ENCODE measurements at places on chromosomes 1 and 21.

- no peak for DNase-seq
Observed at GRCh38 chr1:228902781-228903433, 167.6 kb downstream of the RHOU start.

GRCh38 chr1:64425521-64425920 is 44.4 kb upstream of the CACHD1 start:
- DNase-seq = no peak

DNA sequence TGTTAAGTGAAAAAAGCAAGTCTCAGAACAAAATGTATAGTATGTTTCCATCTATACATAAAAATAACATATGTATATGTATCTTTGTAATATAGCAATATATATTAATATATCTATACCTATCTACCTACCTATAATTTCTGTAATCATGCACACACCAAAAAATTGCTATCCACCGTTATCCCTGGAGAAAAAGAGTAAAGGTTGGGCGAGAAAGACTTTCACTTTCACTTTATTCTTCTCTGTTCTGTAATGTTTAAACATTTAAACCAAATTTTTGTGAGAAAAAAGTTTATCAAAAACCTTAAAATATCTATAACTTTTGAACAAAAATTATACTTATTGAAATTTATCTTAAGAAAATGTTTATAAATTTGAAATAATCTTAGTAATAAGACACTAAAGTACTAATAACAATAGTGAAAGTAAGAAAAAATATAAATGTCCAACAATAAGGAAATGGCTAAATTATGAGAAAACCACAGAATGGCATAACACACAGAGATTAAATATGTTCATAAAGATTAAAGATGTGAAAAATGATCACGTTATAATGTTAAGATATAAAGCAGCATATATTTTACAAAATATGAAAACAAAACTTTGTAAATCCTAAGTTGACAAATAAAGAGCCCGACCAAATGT is 74.0 kb upstream of the LRRC53 start:
- DNase-seq = no peak

DNA sequence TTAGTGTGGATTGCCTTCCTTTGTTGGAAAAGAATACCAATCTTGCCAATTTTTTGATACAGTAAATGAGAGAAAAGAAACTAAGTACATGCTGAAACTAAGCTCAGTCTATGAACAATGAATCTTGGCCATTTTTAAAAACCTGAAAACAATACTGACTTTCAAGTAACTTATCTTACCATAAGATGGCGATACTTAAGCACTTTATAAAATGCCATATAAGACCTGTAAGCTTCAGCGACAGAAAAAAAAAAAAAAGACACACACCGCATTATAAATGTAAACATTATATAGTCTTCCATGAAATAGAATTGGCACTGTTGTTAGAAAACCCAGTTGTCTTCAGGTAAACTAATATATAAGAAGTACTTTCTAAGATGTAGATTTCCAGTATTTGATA is 3.0 kb downstream of the OLFM3 start:
- no peak for DNase-seq

- no peak for DNase-seq
Observed at GRCh38 chr1:65799601-65800000, 6.9 kb downstream of the PDE4B start.

All from stimulated activated CD4-positive, alpha-beta T cell treated with anti-CD3 and anti-CD28 coated beads, Interleukin-1b, Interleukin-23, amount 100 ng/mL, for 24 hours (primary cell).